ENCODE measurements at places on chromosomes 2 and 18. TPM values are rescaled to one million over a fixed set of nuclear protein-coding genes. Genes with fewer than 3 reads are reported as not detected.

Gene ATOH8
- 24.3 TPM for total RNA-seq

Gene LCT
- total RNA-seq: not detected

- DNase-seq: no peak
These were observed 100.1 kb downstream of the CTNNA2 start for GRCh38 chr2:79612999-79613398.

DNA sequence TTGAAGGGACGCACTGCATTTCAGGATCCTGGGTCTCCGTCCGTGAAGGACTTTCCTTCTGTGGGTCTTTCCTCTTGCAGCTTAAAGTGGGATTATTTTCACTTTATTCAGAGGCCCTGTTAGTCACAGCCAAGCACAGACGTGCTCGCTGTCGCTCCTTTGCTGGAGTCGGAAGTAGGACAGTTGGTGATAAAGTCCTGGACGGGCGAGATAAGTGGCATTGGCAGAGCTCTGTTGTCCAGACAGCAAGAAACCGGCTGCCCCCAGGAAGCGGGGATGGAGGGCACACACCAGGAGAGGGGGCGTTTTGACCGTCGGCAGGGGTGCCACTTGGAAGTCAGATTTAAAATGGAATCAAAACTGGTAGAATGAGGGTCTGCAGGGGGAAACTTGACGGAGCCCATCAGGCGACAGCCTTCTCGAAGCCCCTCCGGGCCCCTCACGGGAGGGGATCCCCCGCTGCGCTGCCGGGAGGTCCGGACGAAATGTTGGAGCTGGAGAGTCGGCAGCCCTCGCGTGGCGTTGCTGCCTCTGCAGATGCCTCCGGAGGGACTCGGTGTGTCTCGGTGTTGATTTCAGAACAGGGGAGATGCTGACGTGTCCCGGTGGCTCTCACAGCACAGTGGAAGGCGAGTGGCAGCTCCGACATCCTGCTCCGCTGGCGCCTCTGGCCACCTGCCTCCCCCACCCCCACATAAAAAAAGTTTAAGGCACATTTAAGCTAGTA is 124.2 kb downstream of the NFATC1 start:
- no peak for DNase-seq

DNA sequence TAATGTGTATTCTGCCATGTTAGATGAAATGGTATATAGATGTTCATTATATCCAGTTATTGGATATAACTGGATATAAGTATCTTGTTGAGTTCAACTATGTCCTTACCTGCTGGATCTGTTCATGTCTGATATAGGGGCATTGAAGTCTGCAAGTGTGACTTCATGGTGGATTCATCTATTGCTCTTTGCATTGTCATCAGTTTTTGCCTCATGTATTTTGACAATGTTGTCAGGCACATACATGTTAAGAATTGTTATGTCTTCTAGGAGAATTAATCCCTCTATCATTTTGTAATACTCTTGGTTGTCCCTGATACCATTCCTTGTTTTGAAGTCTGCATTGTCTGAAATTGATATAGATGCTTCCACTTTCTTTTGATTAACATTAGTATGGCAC is 15.4 kb downstream of the ZNF24 start:
- no peak for DNase-seq
